ENCODE measurements at places on chromosomes 1 and 21.

GRCh38 chr1:43269627-43270375 lies at the start of gene TMEM125:
Gene TMEM125 (plus strand): TSS chr1:43269983. CDS start chr1:43272723, 2,740 bp downstream.
- DNase-seq, result no peak

GRCh38 chr21:45050797-45051489 lies 23.4 kb upstream of the ADARB1 start:
- no peak for DNase-seq

DNA sequence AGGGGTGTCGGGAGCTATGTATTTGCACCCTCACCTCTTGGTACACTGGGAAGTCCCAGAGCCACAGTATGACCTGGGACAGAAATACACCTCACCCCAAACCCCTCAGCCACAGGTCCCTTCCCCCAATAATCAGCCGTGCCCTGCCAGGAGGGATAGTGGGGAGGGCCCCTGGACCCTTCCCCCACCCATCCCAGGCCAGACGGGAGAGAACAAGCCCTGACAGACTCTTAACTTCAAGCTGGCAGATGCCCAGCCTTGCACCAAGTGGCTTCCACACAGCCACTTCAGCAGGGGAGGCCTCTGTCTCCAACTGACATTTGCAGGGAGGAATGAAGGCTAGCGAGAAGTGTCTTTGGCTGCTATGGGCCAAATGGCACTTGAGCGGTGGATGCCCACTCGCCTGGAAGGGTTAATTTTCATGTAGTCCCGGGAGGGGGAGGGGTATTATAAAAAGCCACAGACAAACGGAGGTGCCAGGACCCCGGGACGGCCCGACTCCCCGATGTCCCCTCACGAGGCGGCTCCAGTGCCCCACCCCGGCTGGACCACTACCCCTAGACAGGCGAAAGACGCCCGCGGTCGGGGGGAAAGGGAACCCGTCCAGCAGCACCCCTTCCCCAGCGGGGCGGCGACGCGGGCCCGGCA lies 495 bp downstream of the SYNC start:
- no peak for DNase-seq

- no peak for DNase-seq
These were observed 54.5 kb upstream of the LHX8 start for GRCh38 chr1:75079538-75080290.

GRCh38 chr1:206637605-206638004 lies 2.3 kb downstream of the DYRK3 start:
- DNase-seq, result no peak
